HS-5 (cell line): ENCODE measurements at places on chromosomes 16 and 17.

GRCh38 chr16:73056921-73057290, 9.0 kb upstream of the ZFHX3 start:
- DNase-seq = no peak

- no peak for DNase-seq
Measured at GRCh38 chr16:324451-325334, 27.8 kb downstream of the AXIN1 start.

- no peak for DNase-seq
Measured at GRCh38 chr16:86727131-86727530, 148.8 kb downstream of the FOXL1 start.

DNA sequence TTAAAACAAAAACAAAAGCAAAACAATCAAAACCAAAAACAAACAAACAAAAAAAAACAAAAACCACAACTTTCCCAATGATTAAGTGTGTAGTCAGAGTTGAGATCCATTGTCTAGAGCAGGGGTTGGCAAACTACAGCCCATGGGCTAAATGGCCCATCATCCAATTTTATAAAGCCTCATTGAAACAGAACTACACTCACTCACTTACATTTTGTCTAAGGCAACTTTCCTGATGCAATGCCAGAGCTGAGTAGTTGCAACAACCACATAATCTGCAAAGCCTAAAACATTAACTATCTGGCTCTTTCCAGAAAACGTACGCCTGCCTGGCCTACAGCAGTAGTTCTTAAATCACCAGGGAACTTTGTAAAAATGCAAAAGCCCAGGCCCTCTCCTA, 124.1 kb downstream of the SOX9 start:
- DNase-seq = no peak

GRCh38 chr16:13552062-13552959, 367.6 kb upstream of the ERCC4 start:
- DNase-seq = no peak

DNA sequence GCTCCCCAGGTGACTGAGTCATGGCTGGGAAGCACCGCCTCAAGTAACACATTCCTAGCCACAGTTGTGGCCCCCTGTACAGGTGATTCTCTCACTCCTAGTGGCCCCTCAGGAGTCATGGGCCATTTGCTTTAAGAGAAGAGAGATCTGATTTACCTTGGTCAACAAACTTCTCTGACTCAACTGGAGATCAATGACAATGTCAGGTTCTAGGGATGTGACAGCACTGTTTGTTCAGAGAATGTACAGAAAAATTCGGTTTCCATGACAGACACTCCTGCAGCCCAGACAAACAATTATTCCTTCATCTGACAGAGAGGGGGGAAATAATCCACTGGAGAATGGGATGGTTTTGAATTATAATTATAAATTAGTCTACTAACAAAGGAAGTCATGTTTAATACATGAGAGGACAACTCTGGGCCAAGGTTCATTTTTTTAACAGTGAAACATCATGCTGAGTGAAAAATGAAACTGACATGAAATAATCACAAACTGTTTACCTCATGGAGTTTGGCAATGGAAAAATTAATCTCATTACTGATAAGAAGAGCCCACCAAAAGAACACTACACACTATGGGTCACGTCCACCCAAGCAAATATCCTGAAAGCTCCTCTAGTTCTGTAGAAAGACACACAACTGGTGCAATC, 9.7 kb downstream of the ERN1 start:
- DNase-seq = no peak

GRCh38 chr17:13967416-13967815, 101.9 kb upstream of the COX10 start:
- DNase-seq = no peak

DNA sequence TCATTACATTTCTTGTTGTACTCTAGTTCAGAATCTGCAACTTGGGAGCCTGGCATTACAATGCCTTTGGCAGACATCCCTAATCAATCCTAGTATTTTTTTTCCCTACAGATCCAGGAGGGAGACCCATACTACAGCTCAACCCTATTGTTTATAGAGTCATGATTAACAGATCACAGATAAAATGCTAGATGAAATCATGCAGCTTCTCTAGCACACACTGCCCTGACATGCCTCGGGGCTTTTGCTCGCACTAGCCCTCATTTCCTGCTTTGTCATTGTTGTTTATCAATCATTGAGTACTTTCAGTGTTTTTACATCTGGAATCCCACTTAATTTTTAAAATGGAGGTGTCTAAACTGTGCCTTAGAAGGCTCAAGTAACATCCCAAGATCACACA, 412.5 kb downstream of the CA10 start:
- no peak for DNase-seq

DNA sequence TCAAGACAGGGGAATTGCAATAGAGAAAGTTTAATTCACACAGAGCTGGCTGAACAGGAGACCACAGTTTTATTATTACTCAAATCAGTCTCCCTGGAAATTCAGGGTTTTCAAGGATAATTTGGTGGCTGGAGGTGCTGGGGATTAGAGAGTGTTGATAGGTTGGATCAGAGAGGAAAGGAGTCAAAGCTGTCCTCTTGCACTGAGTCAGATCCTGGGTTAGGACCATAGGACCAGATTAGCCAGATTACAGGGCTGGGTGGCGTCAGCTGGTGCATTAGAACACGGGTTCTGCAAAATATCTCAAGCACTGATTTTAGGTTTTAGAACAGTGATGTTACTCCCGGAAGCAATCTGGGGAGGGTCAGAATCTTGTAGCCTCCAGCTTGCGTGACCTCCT, 1.8 kb upstream of the NSMCE1 start:
- DNase-seq = no peak

DNA sequence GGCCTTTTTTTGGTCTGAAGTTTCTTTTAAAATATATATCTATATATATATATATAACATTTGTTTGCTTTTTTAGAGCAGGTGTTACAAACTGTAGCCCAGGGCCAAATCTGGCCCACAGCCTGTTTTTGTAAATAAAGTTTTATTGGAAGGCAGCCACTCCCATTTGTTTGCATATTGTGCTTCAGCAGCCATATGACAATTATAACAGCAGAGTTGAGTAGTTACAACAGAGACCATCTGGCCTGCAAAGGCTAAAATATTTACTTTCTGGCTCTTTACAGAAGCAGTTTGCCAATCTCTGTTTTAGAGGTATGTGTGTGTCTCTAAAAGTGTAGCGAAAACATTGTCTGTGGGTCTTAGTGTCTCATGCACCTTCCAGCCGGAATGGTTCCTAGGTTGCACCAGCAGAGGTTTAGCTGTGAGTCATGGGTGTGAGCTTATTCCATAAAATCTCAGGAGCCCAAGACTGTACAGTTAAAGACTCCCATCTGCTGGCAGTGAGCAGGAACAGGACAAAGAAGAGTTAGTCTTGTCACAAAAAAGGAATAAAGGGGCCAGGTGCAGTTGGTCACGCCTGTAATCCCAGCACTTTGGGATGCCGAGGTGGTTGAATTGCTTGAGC, 23.8 kb downstream of the LCMT1 start:
- peak; percentile 49 for DNase-seq

- DNase-seq = no peak
Measured at GRCh38 chr17:7296189-7296861, 1.9 kb upstream of the YBX2 start.

GRCh38 chr16:47234-47633, 6.2 kb downstream of the POLR3K start:
- no peak for DNase-seq

DNA sequence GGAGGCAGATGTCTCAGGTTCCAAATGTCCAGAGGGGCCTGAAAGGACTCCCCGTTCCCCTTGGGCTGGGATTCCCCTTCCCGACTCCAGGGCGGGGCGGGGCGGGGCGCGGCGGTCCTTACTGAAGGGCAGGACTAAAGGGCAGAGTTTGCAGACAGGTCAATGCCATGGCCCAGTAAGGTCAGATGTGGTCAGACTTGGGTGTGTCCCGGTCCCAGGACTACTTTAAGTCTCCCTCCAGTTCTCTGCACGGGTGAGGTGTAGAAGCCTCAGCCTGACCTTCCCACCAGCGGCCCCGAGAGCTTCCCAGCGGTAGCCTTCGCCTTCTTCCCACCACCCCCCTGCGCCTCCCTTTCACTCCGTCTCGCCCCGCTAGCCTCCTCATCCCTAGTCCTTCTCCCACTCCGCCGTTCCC, 532 bp downstream of the KDM6B start:
- no peak for DNase-seq

GRCh38 chr17:36583787-36584186, 7.9 kb upstream of the DHRS11 start:
- DNase-seq = no peak

- no peak for DNase-seq
Measured at GRCh38 chr16:1929105-1929504, 10.9 kb upstream of the HS3ST6 start.

GRCh38 chr16:53773150-53773846, 69.3 kb downstream of the FTO start:
- DNase-seq = peak; percentile 40

- DNase-seq = no peak
Measured at GRCh38 chr17:38693700-38694329, 11.3 kb upstream of the MLLT6 start.

DNA sequence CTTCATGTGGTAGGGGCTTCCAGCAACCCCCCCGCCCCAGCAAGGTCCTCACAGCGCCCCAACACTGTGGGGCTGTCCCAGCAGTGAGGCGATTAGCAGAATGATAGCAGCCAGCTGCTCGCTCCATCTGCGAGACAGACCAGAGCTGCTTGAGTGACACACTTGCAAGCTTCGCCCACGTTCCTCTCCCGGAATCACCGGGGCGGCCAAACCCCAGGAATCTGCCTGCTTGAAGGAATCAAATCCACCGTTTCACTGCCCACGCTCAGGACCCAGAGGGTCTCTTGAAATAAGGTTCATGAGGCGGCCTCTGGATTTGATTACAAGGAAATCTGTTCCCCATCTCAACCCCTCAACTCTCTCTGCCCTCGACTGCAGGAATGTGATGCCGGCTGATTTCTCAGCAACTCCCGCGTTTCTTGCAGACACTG, 356.0 kb downstream of the C16orf95 start:
- DNase-seq = no peak

DNA sequence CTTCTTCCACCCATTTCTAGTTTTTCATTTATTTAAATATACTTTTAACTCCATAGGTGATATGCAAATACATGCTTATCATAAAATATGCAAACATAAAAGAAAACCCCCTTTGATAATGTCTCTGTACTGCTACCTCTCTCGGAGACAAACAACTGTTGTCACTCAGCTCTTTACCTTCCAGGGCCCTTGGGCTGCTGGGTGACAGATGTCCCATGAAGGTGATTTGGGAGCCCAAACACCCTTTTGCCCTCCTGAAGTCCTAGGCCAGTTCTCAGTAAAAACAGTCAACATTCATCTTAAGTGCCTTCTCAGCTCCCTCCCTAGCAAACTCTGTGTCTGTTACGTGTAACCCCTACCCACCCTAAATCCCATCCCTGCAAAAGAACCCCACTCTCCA, 37.5 kb downstream of the CHD9 start:
- DNase-seq = no peak
